Effector memory CD4-positive, alpha-beta T cell (primary cell): ENCODE measurements at places on chromosomes 3 and 15.

- DNase-seq = no peak
Measured at GRCh38 chr3:19070325-19070724, 78.0 kb upstream of the KCNH8 start.

- DNase-seq = no peak
Measured at GRCh38 chr15:35618260-35619188, 72.6 kb upstream of the DPH6 start.

GRCh38 chr15:25884370-25884769 is 21.2 kb upstream of the ATP10A start:
- no peak for DNase-seq

GRCh38 chr15:23686466-23687142 is 501 bp downstream of the NDN start:
- DNase-seq = no peak

- DNase-seq = peak; percentile 4
Measured at GRCh38 chr3:27659279-27660021, 62.7 kb downstream of the EOMES start.
